GM23338 (cell line): ENCODE measurements at places on chromosomes 5 and 9. TPM values are rescaled to one million over a fixed set of nuclear protein-coding genes. Genes with fewer than 3 reads are reported as not detected.

Gene STC2
- 25.4 and 27.3 TPM in 2 replicates for polyA plus RNA-seq

Gene ADAMTS12
- polyA plus RNA-seq, result 8.6 and 9.1 TPM in 2 replicates

Gene NUTM2G
- polyA plus RNA-seq, result 0.70 and 0.76 TPM in 2 replicates

Gene AHRR
- 0.27 and 0.61 TPM in 2 replicates for polyA plus RNA-seq

Gene ATG10
- polyA plus RNA-seq, result 16.4 and 17.7 TPM in 2 replicates

Gene CORO2A
- polyA plus RNA-seq, result 12.9 TPM in 2 replicates

Gene FNIP1
- polyA plus RNA-seq, result 7.7 and 8.2 TPM in 2 replicates

Gene HMMR
- polyA plus RNA-seq, result 120 and 163 TPM in 2 replicates

Gene PBX3
- 24.5 and 28.9 TPM in 2 replicates for polyA plus RNA-seq

Gene FOXD4L3
- not detected in 2 replicates for polyA plus RNA-seq

Gene BTNL8
- polyA plus RNA-seq, result 0.23 TPM in 1 of 2 replicates, not detected in the other

Gene CRHBP
- polyA plus RNA-seq, result not detected in 2 replicates

Gene PCDHB5
- polyA plus RNA-seq, result 18.7 and 20.0 TPM in 2 replicates

Gene PCDHA10
- 3.9 and 4.1 TPM in 2 replicates for polyA plus RNA-seq

Gene DIPK1B
- 18.7 and 24.2 TPM in 2 replicates for polyA plus RNA-seq

Gene SPATA31C1
- 0.16 TPM in 1 of 2 replicates, not detected in the other for polyA plus RNA-seq

Gene PIP5K1B
- polyA plus RNA-seq, result 1.3 and 2.1 TPM in 2 replicates

Gene SCGB3A1
- polyA plus RNA-seq, result not detected in 2 replicates

Gene PCA3
- polyA plus RNA-seq, result 0.57 and 0.76 TPM in 2 replicates

Gene NOTCH1
- polyA plus RNA-seq, result 9.9 and 10.3 TPM in 2 replicates

Gene TMEM252
- not detected in 2 replicates for polyA plus RNA-seq

Gene DPYSL3
- polyA plus RNA-seq, result 97.6 and 102 TPM in 2 replicates

Gene TERT
- 9.1 and 9.8 TPM in 2 replicates for polyA plus RNA-seq

Gene IL17B
- polyA plus RNA-seq, result not detected in 2 replicates

Gene NIM1K
- not detected in 2 replicates for polyA plus RNA-seq

Gene PNPLA7
- polyA plus RNA-seq, result 0.28 and 0.45 TPM in 2 replicates

Gene ADRA1B
- polyA plus RNA-seq, result not detected in 2 replicates

Gene FREM1
- 0.78 and 0.94 TPM in 2 replicates for polyA plus RNA-seq

Gene SPINK13
- polyA plus RNA-seq, result 0.49 TPM in 1 of 2 replicates, not detected in the other

Gene GPR151
- polyA plus RNA-seq, result not detected in 2 replicates

Gene CDKN2B
- 0.09 and 0.29 TPM in 2 replicates for polyA plus RNA-seq

Gene FOXD4L5
- polyA plus RNA-seq, result not detected in 2 replicates

Gene LCN9
- polyA plus RNA-seq, result not detected in 2 replicates

Gene GAS1
- polyA plus RNA-seq, result 1.4 and 1.8 TPM in 2 replicates

Gene PCDHGA5
- 0.49 and 0.55 TPM in 2 replicates for polyA plus RNA-seq

Gene GCNT1
- 3.1 and 4.2 TPM in 2 replicates for polyA plus RNA-seq

Gene SLC25A2
- not detected in 2 replicates for polyA plus RNA-seq

Gene C5orf46
- 0.40 and 0.42 TPM in 2 replicates for polyA plus RNA-seq

Gene C7
- 0.05 TPM in 1 of 2 replicates, not detected in the other for polyA plus RNA-seq

Gene PTPRD
- 7.9 and 11.5 TPM in 2 replicates for polyA plus RNA-seq

Gene LHX3
- polyA plus RNA-seq, result 0.08 TPM in 1 of 2 replicates, not detected in the other

Gene SPATA31A3
- not detected in 2 replicates for polyA plus RNA-seq

Gene KIF12
- polyA plus RNA-seq, result 4.2 and 4.7 TPM in 2 replicates

Gene FOXD4L6
- not detected in 2 replicates for polyA plus RNA-seq

Gene SEC16A
- polyA plus RNA-seq, result 34.0 and 35.7 TPM in 2 replicates

Gene PCDHGA11
- 2.3 and 3.0 TPM in 2 replicates for polyA plus RNA-seq

Gene EPB41L4B
- 10.9 and 11.0 TPM in 2 replicates for polyA plus RNA-seq

Gene LCN6
- polyA plus RNA-seq, result not detected in 2 replicates

Gene PKD2L2
- 0.16 TPM in 1 of 2 replicates, not detected in the other for polyA plus RNA-seq

Gene SLC4A9
- polyA plus RNA-seq, result 0.08 TPM in 1 of 2 replicates, not detected in the other

Gene PTGER4
- polyA plus RNA-seq, result 0.82 and 1.1 TPM in 2 replicates

Gene RANBP3L
- 0.10 TPM in 1 of 2 replicates, not detected in the other for polyA plus RNA-seq

Gene ENTREP1
- 5.7 and 5.8 TPM in 2 replicates for polyA plus RNA-seq

Gene HAND1
- not detected in 2 replicates for polyA plus RNA-seq

Gene PAM
- 33.9 and 34.9 TPM in 2 replicates for polyA plus RNA-seq

Gene PRRC2B
- polyA plus RNA-seq, result 41.4 and 45.0 TPM in 2 replicates

Gene GALNT10
- 2.6 and 3.2 TPM in 2 replicates for polyA plus RNA-seq
